ENCODE measurements at places on chromosomes 11 and 22.

GRCh38 chr11:65525546-65526480 is 930 bp downstream of the SCYL1 start:
- no peak for DNase-seq
- peak overlapping the region; percentile 93 for H3K4me3 ChIP-seq
- H3K36me3 ChIP-seq, result peaks cover 46% of the 10 kb centered on the region
- H3K4me1 ChIP-seq, result peaks cover 3% of the 10 kb centered on the region
- H3K27ac ChIP-seq, result peak overlapping the region; percentile 59
- H3K27me3 ChIP-seq, result no peaks in the 10 kb centered on the region

- no peak for DNase-seq
- no peak overlapping the region for H3K4me3 ChIP-seq
- peaks cover 37% of the 10 kb centered on the region for H3K36me3 ChIP-seq
- H3K27ac ChIP-seq, result no peak overlapping the region
These were observed 32.7 kb downstream of the TBC1D22A start for GRCh38 chr22:46795140-46795539.

- H3K27ac ChIP-seq, result no peak overlapping the region
- no peaks in the 10 kb centered on the region for H3K4me1 ChIP-seq
- peaks cover 8% of the 10 kb centered on the region for H3K27me3 ChIP-seq
- no peak overlapping the region for H3K4me3 ChIP-seq
- H3K36me3 ChIP-seq, result no peaks in the 10 kb centered on the region
These were observed 6.5 kb downstream of the SYT13 start for GRCh38 chr11:45279645-45280044.

DNA sequence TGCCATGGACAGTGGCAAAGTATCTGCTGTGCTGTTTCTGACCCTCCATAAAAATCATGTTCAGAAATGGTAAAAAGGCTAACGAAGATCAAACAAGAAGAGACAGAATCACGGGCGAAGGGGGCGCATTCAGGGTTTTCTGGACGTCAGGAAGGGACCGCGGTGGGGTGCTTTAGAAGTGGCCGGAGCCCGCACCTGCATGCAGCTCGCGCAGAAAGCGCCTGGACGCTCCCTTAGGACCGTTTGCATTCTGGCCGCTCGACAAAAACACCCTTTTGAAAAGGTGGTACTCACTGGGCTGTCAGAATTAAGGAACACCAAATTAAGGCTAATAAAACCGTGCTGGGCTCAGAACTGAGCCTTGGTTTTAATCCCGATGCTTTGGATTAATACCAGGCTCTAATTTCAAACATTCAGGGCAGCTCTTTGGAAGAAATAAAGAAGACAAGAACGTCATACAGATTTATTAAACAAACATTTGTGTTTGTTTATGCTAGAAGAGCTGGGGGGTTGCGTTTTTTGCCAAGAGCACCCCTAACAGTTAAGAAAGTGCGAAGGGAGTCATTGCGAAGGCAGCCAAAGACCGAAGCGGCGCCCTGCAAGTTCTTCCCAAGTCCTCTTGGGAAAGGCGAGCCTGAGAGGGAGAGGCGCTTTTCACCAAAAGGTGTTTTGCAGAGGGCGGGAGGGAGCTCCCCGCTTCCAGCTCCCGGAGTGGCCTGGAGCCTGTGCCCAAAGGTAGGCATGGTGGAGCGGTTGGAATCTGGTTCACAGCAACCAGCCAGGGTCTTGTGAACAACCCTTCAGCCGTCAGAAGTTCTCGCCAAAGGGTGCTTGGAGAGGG is 47.7 kb upstream of the DBX1 start:
- H3K4me3 ChIP-seq, result no peak overlapping the region
- no peaks in the 10 kb centered on the region for H3K36me3 ChIP-seq
- H3K27ac ChIP-seq, result no peak overlapping the region
- no peak for DNase-seq

DNA sequence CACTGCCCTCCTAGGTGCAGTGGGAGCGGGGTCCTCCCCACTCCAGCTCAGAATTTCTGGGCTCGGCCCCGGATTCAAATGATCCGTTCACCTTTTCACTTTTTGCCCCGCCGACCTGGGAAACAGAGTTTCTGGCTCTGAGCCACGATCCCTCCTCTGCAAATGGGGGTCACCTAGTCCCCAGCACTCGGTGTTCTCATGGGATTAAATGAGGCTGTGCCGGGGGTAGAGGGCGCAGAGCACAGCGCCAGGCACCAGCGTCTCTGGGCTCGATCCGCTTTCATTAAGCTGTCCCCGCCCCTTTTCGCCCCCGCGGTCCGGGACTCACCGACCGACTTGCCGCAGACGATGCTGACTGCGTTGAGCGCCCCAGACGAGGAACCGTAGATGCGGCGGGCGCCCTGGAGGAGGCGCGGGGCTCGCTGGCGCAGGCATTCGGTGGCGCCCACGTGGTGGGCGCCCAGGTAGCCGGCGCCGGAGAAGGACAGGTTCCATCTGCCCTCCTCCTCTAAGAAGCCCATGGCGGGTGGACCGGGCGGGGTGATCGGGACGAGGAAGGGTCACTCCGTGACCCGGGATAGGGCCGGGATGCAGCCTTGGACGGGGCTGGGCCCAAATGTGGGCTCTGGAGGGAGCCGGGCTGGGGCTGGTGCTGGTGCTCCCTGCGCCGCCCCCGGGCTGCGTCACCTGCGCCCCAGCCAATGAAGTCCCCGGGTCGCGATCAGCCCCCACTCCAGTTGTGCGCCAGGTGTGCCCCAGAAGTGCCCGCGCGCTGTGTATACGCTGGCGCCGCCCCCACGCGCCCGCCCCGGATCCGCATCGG is at the start of gene PNPLA5:
Gene PNPLA5, minus strand, starts transcription at position 654 of the 823 bp plus-strand sequence. Its CDS starts 133 bp downstream, at position 521.
- no peaks in the 10 kb centered on the region for H3K4me1 ChIP-seq
- no peak for DNase-seq
- H3K4me3 ChIP-seq, result peak within 1 kb of the TSS; percentile 13
- no peak within 1 kb of the TSS for H3K27ac ChIP-seq
- H3K27me3 ChIP-seq, result peaks cover 33% of the 10 kb centered on the region

DNA sequence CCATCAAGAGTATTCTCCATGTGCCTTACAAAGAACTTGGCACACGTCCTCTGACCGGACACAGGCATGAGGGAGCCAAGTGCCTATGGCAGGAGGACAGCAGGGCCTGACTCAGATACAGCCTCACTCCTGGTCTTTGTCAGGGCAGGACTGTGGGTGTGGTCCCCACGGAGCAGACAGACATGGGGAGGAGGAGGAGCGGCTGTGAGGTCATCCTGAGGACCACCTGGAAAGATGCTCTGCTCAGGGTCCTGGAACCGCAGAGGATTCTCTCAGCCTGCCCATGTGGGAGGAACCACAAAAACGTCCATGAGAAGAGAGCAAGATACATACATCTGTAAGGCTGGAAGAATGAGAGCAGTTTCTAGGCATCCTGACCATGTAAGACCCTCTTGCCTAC is 576.3 kb downstream of the BRD1 start:
- no peak overlapping the region for H3K4me3 ChIP-seq
- no peak overlapping the region for H3K27ac ChIP-seq
- H3K27me3 ChIP-seq, result no peaks in the 10 kb centered on the region
- H3K36me3 ChIP-seq, result no peaks in the 10 kb centered on the region

GRCh38 chr11:86408845-86409244 is 34.2 kb downstream of the CCDC81 start:
- no peak for DNase-seq
- peaks cover 2% of the 10 kb centered on the region for H3K4me1 ChIP-seq
- H3K27me3 ChIP-seq, result no peaks in the 10 kb centered on the region
- no peak overlapping the region for H3K27ac ChIP-seq
- H3K4me3 ChIP-seq, result no peak overlapping the region

- H3K4me3 ChIP-seq, result no peak overlapping the region
- DNase-seq, result no peak
- H3K4me1 ChIP-seq, result no peaks in the 10 kb centered on the region
- H3K27me3 ChIP-seq, result no peaks in the 10 kb centered on the region
- H3K27ac ChIP-seq, result no peak overlapping the region
These were observed 69.3 kb downstream of the TTC17 start for GRCh38 chr11:43427971-43428370.

GRCh38 chr11:66843776-66844495 is 695 bp downstream of the RCE1 start:
- no peak for DNase-seq
- peaks cover 42% of the 10 kb centered on the region for H3K36me3 ChIP-seq
- no peaks in the 10 kb centered on the region for H3K4me1 ChIP-seq
- H3K4me3 ChIP-seq, result peak overlapping the region; percentile 97
- peak overlapping the region; percentile 66 for H3K27ac ChIP-seq

GRCh38 chr11:75145196-75145971 is 5.5 kb upstream of the SLCO2B1 start:
- peaks cover 10% of the 10 kb centered on the region for H3K4me1 ChIP-seq
- no peaks in the 10 kb centered on the region for H3K27me3 ChIP-seq
- no peak overlapping the region for H3K27ac ChIP-seq
- DNase-seq, result no peak

DNA sequence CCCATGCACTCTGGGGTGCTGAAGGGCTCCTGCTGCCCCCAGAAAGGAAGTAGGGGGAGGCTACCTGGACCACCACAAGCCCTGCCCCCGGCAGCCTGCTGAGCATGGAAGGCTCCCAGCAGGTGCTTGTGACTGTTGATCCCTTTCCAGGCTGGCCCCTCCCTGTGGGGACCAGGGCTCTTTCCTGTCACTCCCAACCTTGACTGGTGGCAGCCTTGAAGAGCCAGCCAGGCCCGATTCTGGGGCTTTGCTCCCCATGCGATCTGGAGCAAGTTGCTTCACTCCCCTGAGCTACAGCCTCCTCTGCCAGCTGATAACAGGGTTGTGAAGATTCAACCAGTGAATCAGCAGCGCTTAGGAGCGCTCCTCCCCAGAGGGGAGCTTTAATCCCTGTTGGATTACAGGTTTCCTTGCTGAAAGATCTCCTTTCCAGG is 4.6 kb upstream of the CST6 start:
- peaks cover 20% of the 10 kb centered on the region for H3K4me1 ChIP-seq
- H3K36me3 ChIP-seq, result peaks cover 23% of the 10 kb centered on the region
- no peak overlapping the region for H3K4me3 ChIP-seq
- no peak for DNase-seq
- peak overlapping the region; percentile 75 for H3K27ac ChIP-seq
- H3K27me3 ChIP-seq, result no peaks in the 10 kb centered on the region

- no peaks in the 10 kb centered on the region for H3K27me3 ChIP-seq
- H3K4me1 ChIP-seq, result no peaks in the 10 kb centered on the region
- H3K27ac ChIP-seq, result no peak overlapping the region
- H3K36me3 ChIP-seq, result no peaks in the 10 kb centered on the region
- no peak overlapping the region for H3K4me3 ChIP-seq
These were observed 16.1 kb downstream of the IGF2 start for GRCh38 chr11:2122907-2123627.

DNA sequence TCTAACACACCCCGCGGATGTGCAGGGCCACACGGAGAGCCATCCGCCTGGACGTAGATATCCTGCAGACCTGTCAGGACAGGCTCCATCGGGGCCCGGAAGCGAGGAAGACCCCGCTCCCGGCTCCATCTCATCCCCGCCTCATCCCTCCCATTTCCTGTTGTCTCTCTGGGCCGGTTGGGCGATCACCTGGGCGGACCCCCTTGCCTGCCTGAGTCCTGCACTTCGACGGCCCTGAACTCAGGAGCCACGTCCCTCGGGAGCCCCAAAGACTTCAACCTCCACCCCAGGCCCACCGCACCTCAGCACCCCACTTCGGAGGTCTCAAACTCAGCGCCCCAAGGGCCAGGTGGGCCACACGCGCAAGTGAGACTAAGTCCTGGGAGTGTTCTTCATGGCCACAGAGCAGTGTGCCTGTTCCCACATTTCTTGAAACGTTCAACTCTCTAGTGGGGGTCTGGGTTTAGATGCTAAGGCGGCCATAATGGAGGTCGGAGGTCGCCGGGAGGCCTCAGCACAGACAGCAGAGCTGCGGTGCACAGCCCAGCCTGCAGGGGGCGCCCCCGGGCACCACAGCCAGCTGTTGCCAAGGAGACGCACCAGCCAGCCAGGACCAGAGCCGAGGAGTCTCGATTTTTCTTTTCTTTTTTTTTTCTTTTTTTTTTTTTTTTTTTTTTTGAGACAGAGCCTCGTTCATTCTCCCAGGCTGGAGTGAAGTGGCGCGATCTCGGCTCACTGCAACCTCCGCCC is 26.0 kb upstream of the FADD start:
- no peaks in the 10 kb centered on the region for H3K36me3 ChIP-seq
- no peak overlapping the region for H3K4me3 ChIP-seq
- H3K27me3 ChIP-seq, result no peaks in the 10 kb centered on the region
- no peak for DNase-seq

DNA sequence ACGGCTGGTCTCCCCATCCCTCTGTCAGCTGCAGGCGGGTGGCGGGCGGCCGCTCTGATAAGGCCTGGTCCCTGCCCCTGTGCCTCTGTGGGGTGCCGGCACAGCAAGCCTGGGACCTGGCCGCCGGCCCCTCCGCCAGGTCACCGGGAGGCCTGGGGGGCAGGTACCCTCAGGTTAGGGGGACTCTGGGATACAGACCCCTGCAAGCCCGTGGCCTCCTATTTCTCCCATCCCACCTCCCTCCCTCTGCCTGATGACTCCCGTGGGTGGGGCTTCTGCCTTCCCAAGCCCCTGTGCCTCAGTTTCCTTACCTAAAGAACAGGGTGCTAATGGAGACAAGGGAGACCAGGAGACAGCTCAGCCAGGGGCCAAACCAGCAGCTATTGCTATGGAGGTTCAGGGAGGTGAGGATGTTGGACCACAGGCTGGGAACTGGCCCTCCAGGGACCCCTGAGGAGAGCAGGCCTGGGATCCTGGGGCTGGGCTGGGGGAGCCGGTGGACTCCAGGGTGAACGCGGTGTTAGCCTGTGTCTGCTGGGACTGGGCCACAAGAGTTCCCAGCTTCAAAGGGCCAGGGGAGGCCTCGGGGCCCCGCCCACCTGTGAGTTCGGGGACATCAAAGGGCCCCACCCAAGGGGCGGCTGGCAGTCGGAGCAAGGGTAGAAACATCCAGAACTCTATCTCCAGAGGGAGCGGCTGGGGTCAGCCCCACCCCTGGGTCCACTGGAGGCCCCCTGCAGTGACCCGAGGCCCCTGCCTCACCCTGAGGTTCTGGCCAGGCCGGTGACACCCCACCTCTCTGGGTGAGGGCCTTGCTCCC is 32.0 kb upstream of the TH start:
- DNase-seq, result peak; percentile 60
- no peaks in the 10 kb centered on the region for H3K27me3 ChIP-seq
- H3K27ac ChIP-seq, result peak overlapping the region; percentile 43

- no peaks in the 10 kb centered on the region for H3K27me3 ChIP-seq
- H3K36me3 ChIP-seq, result peaks cover 23% of the 10 kb centered on the region
- H3K27ac ChIP-seq, result no peak overlapping the region
- peaks cover 17% of the 10 kb centered on the region for H3K4me1 ChIP-seq
These were observed 9.6 kb downstream of the FAM118A start for GRCh38 chr22:45319324-45319685.

DNA sequence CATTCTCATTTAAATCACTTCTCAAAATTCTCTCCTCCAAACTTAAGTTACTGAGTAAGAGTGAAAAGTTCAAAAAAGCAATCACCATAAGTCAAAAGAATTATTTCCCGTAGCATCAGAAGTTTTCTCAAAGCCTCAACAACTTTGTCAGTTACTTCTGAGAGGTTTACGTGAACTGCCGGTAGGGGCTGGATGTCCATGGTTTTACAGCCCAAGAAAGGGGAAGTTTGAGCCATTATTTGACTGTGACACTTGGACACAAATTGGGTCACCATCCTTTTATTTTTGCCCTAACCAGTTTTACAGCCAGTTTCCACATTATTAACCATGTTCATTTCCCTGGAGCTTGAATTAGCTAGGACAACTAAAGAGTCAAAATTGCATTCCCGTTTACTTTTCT is 7.5 kb downstream of the POU2AF3 start:
- no peaks in the 10 kb centered on the region for H3K4me1 ChIP-seq
- H3K27me3 ChIP-seq, result peaks cover 16% of the 10 kb centered on the region

- no peaks in the 10 kb centered on the region for H3K4me1 ChIP-seq
- H3K4me3 ChIP-seq, result no peak overlapping the region
- no peak overlapping the region for H3K27ac ChIP-seq
- no peaks in the 10 kb centered on the region for H3K27me3 ChIP-seq
- no peaks in the 10 kb centered on the region for H3K36me3 ChIP-seq
These were observed 84.7 kb downstream of the TTC28 start for GRCh38 chr22:28594797-28595462.
